CD4-positive, alpha-beta memory T cell (primary cell): ENCODE measurements at places on chromosomes 5 and 9. TPM values are rescaled to one million over a fixed set of nuclear protein-coding genes. Genes with fewer than 3 reads are reported as not detected.

ZNF354C gene
- total RNA-seq, result 11.3 TPM

UAP1L1 gene
- 10.6 TPM for total RNA-seq

SH3PXD2B gene
- 0.38 TPM for total RNA-seq

FOXD4 gene
- 0.30 TPM for total RNA-seq

PCDHGB2 gene
- 0.64 TPM for total RNA-seq
